CD4-positive, alpha-beta T cell (primary cell): ENCODE measurements at places on chromosomes 5 and 9. TPM values are rescaled to one million over a fixed set of nuclear protein-coding genes. Genes with fewer than 3 reads are reported as not detected.

The POU5F2 gene
- total RNA-seq: 1.0 TPM

The ZMAT2 gene
- total RNA-seq: 32.3 TPM

DNA sequence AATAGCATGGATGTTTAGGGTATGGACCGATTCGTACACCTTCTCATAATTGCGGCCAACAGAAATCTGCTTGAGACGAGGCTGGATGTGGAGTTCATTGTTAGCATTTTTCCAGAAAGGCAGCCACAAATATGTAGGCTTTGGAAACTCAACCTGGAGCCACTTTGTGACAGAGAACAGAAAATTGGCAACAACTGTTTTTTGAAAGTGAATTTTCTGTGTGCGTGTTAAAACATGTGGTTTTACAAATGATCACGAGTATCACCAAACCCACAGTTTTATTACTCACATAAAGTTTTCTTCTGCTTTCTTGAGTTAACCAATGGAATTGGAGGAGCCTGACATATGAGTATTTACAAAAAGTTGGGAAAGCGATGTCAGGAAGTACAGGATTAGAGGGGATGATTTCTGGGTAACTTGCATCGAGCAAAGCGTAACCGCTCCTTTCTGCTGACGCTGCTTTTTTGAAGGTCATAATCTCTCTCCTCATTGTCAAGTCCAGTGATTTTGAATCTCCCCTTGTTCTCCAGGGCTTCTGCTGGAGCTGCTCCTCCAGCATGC is 138.5 kb upstream of the TAF11L2 start:
- no peak for DNase-seq

GRCh38 chr5:149543361-149544027 is 7.7 kb downstream of the CSNK1A1 start:
- DNase-seq: no peak

The NDST1 gene
- total RNA-seq: 1.1 TPM

The IFNE gene
- total RNA-seq: not detected

The PGM5 gene
- total RNA-seq: not detected
